T-helper 17 cell (primary cell): ENCODE measurements at places on chromosomes 6 and 20.
A peak's percentile ranks its signal among the peaks of the same experiment; 100 is the strongest.

GRCh38 chr6:107458672-107459282 lies 587 bp downstream of the PDSS2 start:
- DNase-seq = peak; percentile 8

GRCh38 chr6:134467620-134468019 lies 149.7 kb upstream of the SGK1 start:
- DNase-seq = no peak

GRCh38 chr6:88236612-88237360 lies 70.6 kb upstream of the CNR1 start:
- no peak for DNase-seq

DNA sequence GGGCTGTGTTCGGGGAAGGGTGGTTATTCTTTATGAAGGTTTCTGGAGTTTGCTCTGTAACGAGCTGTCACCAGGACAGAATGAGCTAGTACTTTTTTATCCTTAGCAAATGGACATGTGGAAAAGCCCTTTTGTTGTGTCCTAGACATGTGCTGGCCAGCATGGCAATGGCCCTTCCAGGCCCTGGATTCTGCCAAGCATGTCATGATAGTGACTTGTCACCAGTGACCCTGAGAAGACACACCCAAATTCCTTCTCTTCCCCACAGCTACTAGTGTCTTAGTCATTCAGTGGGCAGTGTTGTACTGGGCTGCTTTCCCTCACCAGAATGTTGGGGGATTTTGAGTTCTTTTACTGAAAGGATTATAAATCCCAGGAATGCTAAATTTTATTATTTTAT lies 74.0 kb upstream of the XRN2 start:
- DNase-seq = no peak

DNA sequence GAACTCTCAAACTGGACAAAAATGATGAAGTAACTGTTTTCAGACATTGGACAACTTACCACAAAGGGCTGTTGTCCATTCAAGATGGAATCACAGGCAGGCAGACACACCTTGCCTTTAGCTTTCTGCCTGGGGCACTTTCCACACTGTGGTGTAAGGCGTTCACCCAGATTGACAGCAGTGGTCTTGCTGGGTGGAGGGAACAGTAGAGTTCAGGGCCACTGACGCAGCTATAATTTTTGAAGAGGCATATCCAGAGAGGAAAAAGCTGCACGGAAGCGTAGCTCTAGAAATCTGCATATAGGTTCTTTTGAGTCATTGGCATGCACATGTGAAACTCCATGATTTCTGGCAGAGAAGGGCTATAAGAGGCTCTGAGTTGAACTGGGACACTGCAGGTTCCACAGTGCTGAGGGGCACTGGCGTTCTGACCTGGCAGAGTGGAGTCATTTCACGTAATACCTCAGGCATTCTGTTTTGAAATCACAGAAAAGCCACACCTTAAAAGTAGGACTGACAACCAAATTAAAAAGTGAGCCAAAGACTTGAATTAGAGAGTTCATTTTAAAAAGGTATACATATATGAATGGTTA lies 105.0 kb upstream of the EDN1 start:
- no peak for DNase-seq

GRCh38 chr6:107736713-107737396 lies 87.3 kb downstream of the SCML4 start:
- DNase-seq = no peak

DNA sequence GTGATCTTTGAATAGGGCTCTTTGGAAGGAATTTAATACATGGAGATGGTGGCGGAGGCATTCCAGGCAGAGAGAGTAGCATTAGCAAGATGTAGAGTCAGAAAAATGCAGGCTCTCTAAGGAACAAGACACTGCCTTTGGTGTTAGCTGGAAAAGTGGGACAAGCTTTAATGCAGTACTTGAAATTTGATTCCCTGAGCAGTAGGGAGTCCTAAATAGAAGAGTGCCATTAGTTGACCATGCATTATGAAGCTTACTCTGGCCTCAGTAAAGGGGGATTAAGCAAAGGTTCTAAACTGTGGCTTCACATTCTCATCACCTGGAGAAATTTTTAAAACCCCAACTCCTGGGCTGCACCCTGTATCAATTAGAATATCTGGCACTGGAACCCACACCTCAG lies 494.8 kb upstream of the SOX4 start:
- DNase-seq = no peak

- no peak for DNase-seq
These were observed 136.9 kb downstream of the PTCHD4 start for GRCh38 chr6:47974106-47974505.

DNA sequence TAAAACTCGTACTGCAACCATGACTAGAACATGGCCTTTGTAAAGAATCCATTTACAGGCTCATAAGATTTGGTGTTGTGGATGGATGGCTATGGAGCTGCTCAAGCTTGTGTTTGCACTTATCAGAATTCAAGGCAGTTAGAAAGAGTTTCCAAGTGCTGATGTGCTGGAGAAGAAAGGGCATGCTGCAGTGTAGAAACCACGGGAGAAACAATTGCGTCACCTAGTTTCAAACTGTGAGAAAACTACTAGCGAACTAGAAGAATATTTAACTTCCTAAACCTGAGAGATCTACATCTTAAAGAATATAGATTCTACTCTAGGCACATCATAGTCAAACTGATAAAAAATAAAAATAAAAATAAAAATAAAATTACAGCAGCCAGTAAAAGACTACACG lies 116.2 kb downstream of the SGK1 start:
- DNase-seq = no peak

- no peak for DNase-seq
These were observed 33.3 kb upstream of the CITED2 start for GRCh38 chr6:139407718-139408222.

- no peak for DNase-seq
These were observed 242.9 kb downstream of the FOXA2 start for GRCh38 chr20:22341508-22341907.

DNA sequence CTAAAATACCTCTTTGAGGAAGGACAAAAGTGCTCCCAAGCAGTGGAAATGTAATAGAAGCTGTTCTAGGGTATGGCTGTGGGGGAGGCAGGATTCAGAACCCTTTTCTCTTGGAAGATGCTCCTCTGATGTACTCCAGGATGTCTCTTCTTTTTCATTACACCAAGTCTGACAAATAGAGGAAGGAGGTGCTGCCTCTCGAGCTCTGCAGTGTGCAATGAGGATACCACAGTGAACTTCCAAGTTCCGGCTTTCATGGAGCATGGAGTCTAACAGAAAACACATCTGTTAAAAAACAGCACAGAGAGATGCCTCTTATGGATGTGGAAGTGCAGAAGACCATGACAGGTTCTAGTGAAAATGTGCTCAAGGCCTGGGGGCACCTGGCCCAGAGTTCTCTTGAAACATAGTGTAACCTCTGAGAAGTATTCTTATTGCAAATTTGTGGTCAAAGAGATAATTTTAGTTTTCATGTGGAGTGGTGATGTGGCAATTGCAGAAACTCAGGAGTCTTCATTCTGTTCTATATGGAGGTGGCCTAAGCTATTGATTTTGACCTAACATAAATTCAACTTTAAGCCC lies 362.0 kb upstream of the CITED2 start:
- no peak for DNase-seq

DNA sequence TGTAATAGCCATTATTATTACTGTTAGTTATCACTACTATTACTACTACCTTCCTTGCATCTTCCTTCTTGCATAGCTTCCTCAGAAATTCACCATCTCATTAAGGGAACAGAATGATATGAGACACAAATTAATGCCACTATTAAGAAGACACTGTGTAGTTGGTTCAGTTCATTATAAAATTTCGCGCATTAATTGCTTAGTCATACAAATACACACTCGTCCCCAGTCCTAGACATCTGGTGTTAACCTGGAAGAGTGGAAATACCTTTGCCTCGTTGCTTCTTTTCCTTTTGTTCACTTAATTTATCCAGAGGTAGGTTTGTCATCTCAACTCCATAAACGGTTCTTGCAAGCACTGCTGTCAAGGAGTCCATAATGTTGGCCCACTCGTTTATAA lies 107.5 kb downstream of the RALGAPA2 start:
- DNase-seq = no peak

GRCh38 chr6:99613705-99614429 lies 7.2 kb downstream of the PRDM13 start:
- no peak for DNase-seq

- no peak for DNase-seq
These were observed 318.9 kb downstream of the CLIC5 start for GRCh38 chr6:45696738-45697137.

GRCh38 chr20:39112178-39112743 lies 150.1 kb downstream of the DHX35 start:
- DNase-seq = no peak

DNA sequence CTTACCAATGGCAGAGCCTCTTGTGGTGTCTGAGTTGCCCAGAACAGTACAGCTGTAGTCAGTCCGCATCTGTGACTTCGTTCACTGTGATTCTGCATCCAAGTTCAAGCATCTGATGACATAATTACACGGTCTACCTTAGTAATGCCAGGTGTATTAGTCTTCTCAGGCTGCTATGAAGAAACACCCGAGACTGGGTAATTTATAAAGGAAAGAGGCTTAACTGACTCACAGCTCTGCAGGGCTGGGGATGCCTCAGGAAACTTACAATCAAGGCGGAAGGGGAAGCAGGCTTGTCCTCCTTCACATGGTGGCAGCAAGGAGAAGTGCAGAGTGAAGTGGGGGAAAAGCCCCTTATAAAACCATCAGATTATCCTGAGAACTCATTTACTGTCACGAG lies 163.9 kb upstream of the SULF2 start:
- DNase-seq = no peak

GRCh38 chr6:126804332-126805064 lies 314.0 kb upstream of the RSPO3 start:
- no peak for DNase-seq

DNA sequence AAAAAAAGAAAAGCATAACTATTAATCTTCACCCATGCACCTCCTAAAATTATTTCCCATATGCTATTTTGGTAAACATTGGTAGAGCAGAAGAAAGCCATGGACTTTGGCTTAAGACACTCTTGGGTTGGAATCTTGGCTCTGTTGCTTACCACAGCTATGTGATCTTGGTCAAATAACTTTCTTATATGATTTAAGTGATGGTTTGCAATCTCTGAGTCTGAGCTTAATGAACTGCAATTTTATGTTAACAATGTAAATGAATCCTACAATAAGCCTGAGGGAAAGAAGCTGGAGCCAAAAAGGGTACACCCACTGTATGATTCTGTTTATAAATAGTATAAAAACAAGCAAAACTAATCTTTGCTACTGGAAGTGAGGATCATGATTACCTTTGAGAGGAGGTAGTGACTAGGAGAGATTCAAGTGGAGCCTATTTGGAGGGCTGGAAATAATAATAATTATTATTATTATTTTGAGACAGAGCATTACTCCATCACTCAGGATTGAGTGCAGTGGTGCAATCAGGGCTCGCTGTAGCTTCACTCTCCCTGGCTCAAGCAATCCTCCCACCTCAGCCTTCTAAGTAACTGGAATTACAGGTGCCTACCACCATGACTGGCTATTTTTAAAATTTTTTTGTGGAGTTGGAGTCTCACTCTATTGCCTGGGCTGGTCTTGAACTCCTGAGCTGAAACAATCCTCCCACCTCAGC lies 34.5 kb downstream of the ABRACL start:
- no peak for DNase-seq

GRCh38 chr6:156646496-156646895 lies 130.7 kb upstream of the ARID1B start:
- no peak for DNase-seq

- no peak for DNase-seq
These were observed 808 bp downstream of the ULBP1 start for GRCh38 chr6:149964308-149965193.

GRCh38 chr20:60959971-60960370 lies 292.1 kb upstream of the CDH4 start:
- no peak for DNase-seq

DNA sequence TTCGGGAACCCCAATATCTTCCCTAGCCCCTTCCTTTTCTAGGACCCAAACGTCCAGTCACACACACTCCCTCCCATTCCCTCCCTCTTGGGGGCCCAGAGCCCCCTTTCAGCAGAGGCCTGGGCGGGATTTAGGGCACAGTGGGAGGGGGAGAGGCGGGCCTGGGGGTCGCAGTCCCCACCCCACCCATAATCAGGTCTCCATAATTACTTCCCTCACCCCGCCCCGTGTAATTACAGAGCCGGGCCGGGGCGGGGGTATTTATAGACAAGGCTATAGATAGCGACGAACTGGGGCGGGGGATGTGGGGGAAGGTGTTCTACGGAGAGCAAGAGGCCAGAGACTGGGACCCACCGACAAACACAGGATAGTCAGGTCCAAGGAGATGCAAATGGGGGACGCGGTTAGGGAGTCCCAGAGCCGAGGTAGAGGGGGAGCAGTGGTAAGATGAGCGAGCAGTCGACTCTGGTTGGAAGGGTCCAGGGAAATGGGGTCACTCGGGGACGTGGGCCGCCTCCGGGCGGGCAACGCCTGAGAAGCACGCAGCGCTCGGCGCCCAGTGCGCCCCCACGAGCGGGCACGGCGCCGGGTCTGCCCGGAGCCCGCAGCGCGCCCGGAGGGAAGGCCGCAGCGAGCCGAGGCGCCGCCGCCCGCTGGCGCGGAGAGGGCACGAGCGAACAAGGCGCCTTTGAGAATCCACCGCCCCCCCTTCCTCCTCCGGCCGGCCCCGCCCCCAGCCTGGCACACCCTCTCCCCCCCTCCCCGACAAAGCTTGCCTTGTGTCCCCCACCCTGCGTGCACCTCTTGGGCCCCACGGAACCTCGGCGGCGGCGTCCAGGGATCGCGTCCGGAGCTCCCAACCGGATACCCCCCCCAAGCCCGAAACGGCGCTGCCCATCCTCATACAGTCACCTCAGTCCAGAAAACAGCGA lies 670 bp upstream of the COL11A2 start:
- no peak for DNase-seq

DNA sequence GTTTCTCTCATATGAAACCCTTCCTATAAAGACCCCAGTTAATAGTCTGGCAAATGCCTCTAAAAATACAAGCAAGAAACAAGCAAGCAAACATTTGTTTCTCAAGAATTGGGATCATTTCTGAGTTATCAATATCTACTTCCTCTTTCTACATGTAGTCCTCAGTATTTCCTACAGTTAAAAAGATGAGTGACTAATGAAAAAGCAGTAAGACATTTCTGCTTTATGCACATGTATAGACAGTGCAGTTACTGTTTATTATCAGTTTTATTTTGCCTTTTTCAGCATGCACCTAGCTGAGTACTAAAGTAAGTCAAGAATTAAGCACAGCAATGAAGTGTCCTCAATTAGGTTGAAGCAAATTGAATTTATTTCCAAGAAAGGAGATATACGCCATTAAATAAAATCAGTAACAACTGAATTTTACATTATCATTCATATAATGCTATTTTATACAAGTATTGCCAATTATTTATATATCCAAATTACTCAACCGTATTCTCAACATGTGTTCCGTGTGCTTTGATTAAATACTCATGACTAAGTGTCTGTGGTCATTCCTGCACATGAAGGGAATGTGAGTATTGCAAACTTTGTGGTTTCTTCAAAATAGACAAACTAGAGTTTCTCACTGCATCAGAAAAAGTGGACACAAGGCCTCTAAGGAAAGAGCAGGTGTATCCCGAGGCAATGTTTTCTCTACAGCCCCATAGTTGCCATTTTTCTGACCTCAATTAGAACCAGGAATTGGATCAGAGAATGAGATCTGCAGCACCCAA lies 159.3 kb upstream of the MARCKS start:
- no peak for DNase-seq

GRCh38 chr6:163370464-163371117 lies 43.9 kb upstream of the QKI start:
- no peak for DNase-seq

GRCh38 chr6:169098116-169098515 lies 155.5 kb downstream of the THBS2 start:
- no peak for DNase-seq

GRCh38 chr6:109060571-109060970 lies 34.1 kb downstream of the SESN1 start:
- no peak for DNase-seq
